ENCODE measurements at places on chromosomes 2 and 18.

- DNase-seq, result no peak
Observed at GRCh38 chr2:217459016-217459415, 543.8 kb downstream of the TNS1 start.

- DNase-seq, result no peak
Observed at GRCh38 chr2:215602997-215603396, 167.1 kb upstream of the FN1 start.

DNA sequence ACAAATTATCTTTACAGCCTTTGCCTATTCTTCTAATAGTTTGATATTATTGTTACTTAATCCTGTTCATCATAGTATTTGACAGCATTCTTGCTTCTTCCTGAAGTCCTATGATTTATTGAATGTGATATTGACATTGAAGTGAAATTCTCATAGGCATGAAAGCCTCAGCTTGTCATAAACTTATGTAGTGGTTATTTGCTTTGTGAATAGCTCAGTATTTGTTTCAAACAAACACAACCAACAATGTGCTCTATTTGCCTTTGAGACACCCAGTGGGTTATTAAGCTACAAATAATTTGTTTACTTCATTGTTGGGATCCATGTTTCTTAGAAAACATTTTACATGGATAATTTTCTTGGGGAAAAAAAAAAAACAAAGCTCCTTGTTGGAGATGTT lies 57.2 kb downstream of the TTC39C start:
- no peak for DNase-seq

DNA sequence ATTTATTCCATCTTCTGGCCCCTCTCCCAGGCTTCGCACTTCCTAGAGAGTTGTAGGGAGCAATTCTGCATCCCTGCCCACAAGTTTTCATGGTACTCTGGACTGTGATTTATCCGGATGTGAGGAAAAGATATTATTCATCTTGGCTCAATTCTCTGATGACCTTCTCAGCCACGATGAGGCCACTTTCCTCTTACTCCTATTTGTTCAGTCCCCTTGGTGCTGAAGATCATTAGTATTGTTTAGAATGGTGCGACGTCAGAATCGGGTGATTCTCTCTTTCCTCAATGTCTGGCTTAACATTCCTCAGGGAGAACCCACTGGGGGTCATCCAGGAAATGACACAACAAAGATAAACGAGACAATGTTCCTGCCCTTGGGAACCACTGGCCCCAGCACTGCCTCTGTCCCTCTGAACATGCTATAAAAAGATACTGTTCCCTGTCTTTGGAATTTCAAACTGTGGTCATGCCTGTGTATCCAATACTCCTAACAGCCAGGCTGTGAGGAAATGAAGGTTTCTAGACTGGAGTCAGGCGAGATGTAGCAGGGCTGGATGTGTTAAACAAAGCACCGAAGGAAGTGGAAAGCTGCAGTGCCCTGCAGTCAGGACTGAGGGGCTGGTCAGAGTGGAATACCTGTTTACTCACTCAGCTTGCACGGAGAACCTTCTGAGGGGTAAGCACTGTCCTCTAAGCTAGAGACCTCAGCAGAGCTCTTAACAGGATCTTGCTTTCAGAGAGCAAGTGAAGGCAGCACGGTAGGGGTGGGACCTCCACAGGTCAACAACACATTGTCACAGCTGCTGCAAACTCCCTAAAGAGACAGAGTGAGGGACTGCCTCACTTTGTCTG lies 12.9 kb upstream of the GLI2 start:
- no peak for DNase-seq

GRCh38 chr2:8694737-8695136 lies 12.9 kb downstream of the ID2 start:
- no peak for DNase-seq

DNA sequence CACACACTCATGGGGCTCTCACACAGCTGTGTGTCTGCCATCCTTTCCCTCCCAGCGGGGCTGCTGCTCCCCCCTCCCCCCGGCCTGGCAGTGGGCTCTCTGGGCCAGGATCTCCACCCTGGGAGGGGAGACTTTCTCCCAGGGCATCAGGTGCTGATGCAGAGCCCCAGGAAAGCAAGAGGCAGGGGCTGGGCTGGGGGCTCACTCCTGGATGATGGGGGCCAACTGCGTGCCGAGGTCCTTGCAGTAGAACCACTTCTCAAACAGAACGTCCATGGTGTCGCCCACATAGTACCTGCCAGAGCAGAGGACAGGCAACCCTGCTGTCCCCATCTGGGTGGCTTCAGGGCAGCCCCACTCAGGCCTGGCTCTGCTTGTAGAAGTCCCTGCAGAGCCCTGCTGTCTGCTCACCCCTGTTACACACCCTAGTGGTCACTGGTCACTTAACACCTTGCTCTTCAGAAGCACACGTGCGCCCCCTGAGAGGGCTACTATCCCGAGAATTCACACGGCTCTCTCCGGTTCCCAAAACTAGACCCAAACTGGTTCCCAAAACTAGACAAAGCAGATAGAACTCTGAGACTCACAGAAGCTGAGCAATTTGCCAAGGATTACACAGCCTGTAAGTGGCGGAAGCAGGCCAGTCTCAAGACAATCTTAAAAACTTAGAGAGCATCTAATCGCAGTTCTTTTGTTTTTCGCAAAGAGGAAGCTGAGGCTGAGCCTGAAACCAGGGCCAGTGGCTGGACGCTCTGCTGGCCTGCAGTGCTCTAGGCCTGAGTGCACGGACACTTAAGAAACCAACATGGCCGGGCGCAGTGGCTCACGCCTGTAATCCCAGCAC lies 6.6 kb upstream of the OXER1 start:
- DNase-seq, result no peak

DNA sequence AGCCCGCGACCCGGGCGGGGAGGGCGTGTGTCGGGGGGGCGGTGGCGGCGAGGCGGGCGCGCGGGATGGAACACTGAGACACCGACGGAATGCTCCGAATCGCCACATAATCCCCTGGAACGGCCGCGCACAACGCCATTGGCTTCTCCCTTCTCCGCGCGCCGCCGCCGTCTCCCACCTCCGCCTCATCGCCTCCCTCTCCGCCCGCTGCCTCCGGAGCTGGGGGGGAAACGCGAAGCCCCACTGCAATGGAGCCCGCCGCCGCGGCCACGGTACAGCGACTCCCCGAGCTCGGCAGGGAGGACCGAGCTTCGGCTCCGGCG lies at the start of gene PHLPP1:
Gene PHLPP1 (plus strand): TSS at position 106 of the 323 bp plus-strand sequence. CDS start 143 bp downstream, at position 249.
- DNase-seq, result no peak

GRCh38 chr18:74073957-74074667 lies 73.5 kb downstream of the FBXO15 start:
- DNase-seq, result no peak

GRCh38 chr18:9869715-9870430 lies 15.9 kb upstream of the TXNDC2 start:
- DNase-seq, result no peak

- no peak for DNase-seq
Observed at GRCh38 chr2:172894689-172895387, 159.2 kb downstream of the RAPGEF4 start.
